ENCODE measurements at places on chromosomes 16 and 17. TPM values are rescaled to one million over a fixed set of nuclear protein-coding genes. Genes with fewer than 3 reads are reported as not detected.
A peak's percentile ranks its signal among the peaks of the same experiment; 100 is the strongest.

The ZNF500 gene
- total RNA-seq, result 7.0 TPM

The HOXB4 gene
- 0.80 TPM for total RNA-seq

The SLC38A7 gene
- 8.6 TPM for total RNA-seq

DNA sequence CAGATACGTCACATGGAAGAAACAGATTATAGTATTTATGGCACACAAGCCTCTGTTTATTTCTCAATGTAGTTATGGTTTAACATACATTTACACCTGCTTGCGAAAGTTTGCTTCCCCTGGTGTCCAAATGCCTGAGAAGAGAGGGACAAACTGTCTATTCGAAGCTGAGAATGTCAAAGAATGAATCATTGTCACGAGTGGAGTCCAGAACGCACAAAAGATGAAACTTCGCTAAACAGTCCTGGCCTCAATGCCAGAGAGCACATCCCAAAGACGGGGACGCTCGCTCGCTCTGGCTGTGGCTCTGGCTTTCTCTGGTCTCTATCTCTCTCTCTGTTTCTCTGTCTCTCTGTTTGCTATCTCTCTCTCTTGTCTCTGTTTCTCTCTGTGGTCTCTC, 298.8 kb downstream of the FOXL1 start:
- no peak for DNase-seq

GRCh38 chr16:13077816-13078215, 176.4 kb downstream of the SHISA9 start:
- no peak for DNase-seq

The EIF1 gene
- 1,788 TPM for total RNA-seq

DNA sequence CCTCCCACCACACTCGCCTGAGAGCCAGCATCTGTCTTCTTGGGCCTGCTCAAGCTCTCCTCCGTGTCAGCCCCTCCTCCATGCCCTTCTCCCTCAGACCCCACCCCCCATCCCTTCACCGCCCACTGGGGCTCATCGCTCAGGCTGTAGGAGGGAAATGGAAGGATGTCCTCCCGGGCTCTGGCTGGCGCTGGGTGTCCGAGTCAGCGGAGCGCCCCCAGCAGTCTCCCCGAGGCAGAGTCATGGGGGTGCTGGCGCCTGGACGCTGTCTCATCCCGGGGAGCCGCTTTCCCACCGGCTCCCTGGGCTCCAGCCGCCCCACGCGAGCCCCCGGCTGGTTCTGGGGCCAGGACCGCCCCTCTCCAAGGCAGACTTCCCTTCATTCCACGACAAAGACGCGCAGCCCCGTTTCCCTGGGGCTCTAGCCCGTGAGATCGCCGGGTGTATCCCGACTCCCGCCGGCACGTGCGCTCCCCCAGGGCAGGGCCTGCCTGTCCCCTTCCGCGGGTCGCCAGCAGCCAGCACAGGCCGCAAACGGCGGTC, 428 bp upstream of the ANTKMT start:
- DNase-seq, result no peak

The CD79B gene
- total RNA-seq, result 2.8 TPM

The C16orf92 gene
- total RNA-seq, result not detected

DNA sequence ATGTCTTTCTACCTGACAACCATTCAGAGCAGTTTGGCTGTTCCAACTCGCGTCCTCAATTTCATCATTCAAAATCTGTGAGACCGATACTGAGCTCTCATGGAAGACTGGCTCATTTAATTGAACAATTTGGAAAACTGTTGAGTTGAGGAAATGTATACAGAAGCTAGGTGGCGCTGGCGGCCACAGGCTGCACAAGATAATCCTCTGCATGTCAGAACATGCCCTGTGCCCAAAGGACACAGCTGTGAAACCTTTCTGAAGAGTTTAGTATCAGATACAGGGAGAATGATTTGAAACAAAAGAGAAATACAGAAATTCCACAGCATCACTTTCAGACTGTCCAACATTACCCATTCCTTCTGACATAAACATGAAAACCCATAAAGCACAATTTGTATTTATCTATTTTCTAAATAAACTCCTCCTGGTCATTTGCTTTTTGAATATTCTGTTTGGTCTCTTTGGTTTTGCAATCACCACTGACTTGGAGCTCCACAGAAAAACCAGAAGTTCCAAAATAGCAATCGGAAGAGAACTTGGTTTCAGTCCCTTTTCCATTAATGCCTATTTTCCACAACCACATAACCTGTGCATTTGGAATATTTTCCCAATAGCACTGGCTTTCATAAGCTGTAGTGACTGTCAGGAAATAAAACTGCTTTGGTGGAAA, 192.8 kb downstream of the MAP2K6 start:
- DNase-seq, result peak; percentile 71

DNA sequence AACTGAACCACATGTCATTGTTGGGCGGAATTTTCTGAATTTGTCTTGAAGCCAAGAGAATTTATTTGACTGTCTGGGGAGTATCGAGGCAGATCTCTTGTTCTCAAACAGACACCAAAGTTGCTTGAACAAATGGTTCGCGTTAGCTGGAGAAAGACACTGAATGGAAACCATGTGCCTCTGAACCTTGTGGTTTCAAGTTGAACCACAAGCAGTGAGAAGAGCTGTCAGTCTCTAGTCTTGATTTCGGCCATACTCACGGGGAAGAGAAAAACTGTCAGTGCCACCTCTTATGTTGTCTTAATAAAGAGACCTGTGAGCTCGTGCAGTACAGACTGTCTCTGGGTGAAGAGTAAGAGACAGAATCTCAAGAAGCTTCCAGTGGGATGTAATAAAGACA, 886.5 kb upstream of the SOX9 start:
- no peak for DNase-seq

DNA sequence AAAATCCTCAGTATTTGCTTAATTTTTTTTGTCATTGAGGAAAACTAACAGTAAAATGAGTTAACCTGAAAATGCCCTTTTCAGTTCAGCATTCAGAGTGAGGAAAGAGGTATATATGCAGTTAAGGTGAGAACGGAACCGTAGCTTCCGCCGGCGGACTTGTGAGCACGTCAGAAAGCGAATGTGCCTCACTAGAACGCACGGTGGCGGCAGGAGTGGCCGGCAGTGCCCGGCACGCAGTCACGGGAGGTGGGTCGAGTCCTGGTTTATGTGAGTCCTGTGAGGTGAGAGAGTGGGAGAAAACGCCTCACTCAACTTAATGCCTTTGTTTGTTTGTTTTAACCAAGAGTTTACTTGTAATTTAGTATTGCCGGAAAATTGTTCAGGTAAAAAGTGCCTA, 6.1 kb downstream of the SEC14L1 start:
- no peak for DNase-seq

GRCh38 chr17:38325221-38325851, 18.4 kb downstream of the GPR179 start:
- no peak for DNase-seq

GRCh38 chr17:20952183-20952582, 90.6 kb downstream of the USP22 start:
- no peak for DNase-seq

The HLF gene
- total RNA-seq, result 4.6 TPM

DNA sequence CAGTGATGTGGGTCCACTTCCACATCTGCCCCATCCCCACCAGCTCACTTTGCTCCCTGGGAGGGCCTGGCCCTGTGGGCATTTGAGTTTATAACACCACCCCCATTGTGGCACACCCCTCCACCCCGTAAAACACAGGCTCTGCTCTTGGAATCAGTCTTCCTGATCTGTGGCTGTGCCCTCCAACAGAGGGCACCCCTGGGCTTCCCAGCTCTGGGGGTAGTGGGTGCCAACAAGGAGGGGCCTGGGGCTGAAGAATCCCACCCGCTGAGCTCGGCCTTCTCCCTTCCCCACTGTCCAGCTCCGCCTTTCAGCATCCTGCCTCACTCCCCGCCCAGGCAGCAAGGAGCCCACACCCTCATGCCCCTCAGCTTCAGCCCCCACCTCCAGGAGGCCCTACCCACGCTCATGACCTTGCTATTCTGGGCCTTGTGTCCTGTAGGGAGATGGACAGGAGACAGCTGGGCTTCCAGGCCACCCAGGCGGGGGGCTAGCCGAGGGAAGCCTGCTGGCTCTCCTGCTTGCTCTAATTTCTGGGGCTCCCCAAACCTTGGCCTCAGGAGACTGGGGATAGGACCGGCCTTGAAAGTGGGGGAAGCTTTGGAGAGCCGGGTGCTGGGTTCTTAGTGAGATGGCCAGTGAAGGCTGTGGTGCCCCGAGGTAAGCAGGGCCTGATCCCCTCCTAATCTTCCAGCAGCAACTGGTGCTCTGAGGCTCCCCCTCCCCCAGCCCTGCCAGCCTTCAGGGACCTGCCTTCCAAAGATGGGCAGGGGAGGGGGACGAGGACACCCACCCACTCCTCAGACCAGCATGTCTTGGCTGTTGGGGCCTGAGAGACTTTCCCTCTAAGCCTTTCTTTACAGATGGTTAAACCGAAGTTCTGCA, 2.9 kb upstream of the ATP2A1 start:
- peak; percentile 87 for DNase-seq

The GRIN2A gene
- total RNA-seq, result 0.34 TPM

The TBX21 gene
- total RNA-seq, result 0.25 TPM

The TBC1D3D gene
- not detected for total RNA-seq

DNA sequence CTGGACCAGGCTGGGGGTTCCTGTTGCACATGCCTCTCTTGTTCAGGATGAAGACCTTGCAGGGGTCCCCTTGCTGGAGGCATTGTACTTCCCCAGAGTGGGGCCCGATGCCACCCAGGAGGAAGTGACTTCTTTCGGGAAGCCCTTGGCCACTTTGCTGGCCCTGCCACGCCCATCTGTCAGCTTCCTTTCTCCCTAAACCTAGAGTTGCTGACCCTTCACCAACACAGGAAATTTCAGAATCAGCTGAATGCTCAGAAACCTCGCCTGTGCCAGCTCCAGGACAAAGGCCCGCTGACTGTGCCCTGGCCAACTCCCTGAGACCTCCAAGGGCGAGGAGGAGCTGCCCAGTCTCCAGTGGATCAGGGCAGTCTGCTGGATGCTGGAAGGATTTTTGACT, 26.7 kb downstream of the WNT9B start:
- DNase-seq, result peak; percentile 65

DNA sequence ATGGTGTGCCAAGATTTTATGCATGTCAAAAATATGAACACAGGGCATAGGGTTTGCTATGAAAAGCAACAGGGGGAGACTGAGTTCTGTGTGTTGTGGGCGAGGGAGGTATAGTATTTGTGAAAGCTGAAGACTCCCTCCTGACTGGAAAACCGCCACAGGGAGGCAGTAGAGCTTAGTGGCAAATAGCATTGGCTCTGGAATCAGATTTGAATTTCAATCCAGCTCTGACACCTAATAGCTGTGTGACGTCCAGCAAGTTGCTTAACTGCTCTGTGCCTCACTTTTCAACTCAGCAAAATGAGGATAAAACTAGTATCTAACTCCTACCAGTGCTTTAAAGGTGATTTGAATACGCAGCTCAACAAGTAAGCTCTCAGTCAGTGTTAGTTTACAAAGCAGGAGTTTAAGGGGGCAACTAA, 22.0 kb downstream of the KPNA2 start:
- no peak for DNase-seq

DNA sequence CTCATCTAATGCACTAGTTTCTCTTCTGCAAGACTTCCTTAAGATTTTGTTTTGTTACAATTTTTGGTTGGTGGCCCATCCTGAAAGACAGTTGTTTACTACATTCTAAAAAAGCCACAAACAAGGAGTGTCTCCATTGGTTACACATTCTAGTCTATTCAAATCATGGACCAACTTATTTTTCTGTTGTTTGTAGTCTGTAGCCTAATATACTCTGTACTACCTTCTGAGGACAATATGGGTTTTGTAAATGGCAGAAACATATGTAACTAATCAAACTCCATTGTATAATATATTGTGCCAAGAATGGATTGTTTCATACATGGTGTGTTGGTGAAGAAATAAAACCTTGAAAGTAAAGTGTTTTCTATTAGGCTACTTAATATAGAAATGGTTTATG, 79.5 kb upstream of the DHX40 start:
- DNase-seq, result no peak

DNA sequence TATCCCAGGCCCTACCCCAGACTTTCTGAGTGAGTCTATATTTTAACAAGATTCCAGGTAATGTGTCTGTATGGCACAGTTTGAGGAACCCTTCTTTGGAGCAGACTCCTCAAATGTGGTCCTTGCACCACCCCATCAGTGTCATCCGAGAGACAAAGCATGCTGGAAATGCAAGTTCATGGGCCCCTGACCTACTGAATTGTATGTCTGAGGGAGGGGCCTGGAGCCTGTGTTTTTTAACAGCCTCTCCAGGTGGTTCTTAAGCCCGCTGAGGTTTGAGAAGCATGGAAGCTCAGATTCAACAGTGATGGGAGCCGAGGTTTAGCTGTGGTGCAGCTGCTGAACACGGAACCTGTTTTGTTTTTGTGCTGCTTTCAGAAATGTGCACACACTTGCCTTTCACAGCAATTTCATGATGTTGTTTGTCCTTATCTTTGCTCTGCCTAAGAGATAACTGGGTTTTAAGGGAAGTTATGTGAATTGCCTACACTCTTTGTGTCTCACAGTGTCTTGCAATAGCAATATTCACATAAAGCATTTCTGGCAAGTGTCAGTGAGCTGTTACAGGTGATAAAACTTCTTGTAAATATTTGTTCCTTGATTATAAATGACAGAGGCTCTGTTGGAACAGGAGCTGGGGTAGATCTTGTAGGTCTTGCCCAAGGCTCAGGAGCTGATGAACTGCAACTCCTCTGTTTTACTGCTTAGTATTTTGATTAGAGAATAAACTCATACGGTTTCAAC, 32.0 kb upstream of the IL34 start:
- DNase-seq, result no peak

DNA sequence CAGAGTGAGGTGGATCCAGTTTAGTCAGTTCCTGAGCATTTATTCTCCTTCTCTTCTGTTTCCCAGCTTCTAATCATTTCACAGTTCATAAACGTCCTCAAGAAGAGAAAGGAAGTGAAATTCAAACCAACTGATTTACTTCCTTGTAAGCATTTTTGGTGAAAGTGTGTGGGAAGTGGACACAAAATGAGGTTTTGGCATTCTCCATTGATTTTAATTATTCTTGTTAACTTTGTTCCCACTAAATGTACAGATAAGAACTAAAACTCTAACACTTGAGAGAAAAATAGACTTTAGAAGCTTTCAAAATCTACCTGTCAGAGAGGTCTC, 42.7 kb upstream of the CORO6 start:
- DNase-seq, result no peak

DNA sequence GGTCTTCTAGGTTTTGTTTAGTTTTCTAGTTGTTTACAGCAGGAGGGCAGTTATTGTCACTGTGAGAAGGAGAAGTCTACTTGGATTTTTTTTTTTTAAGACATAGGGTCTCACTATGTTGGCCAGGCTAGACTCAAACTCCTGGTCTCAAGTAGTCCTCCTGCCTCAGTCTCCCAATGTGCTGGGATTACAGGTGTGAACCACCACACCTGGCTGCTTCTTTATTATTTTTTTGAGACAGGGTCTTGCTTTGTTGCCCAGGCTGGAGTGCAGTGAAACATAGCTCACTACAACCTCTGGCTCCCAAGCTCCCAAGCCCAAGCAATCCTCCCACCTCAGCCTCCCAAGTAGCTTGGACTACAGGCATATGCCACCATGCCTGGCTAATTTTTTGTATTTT, 68.3 kb upstream of the STAC2 start:
- no peak for DNase-seq

DNA sequence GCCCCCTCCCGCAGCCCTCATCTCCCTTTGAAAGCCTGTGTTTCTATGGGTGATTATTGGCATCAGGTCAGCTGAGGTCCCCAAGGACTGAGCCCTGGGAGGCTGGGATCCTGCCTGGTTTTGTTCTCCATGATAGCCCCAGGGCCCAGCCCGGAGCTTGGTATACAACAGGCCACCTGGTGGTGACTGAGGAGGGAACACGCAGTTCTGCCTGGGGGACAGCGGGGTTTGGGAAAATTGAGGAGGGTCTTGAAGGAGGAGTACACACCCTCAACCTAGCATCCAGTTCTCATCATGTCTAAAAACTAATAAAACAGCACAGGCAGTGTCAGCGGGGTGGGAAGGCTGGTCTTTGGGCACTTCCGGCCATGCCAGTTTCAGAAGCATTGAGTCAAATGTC, 335.1 kb downstream of the CPPED1 start:
- no peak for DNase-seq

Data from psoas muscle (tissue), 8 donors.